ENCODE measurements at places on chromosomes 16 and 17. TPM values are rescaled to one million over a fixed set of nuclear protein-coding genes. Genes with fewer than 3 reads are reported as not detected.

GRCh38 chr16:80968386-80969113 lies 38.1 kb downstream of the CMC2 start:
- peaks cover 3% of the 10 kb centered on the region for H3K36me3 ChIP-seq
- H3K27ac ChIP-seq = peak overlapping the region; percentile 39
- H3K27me3 ChIP-seq = no peaks in the 10 kb centered on the region
- H3K4me1 ChIP-seq = peaks cover 8% of the 10 kb centered on the region

GRCh38 chr17:31696184-31696602 lies 162.9 kb downstream of the COPRS start:
- peaks cover 15% of the 10 kb centered on the region for H3K4me1 ChIP-seq
- H3K27me3 ChIP-seq = no peaks in the 10 kb centered on the region
- peak; percentile 90 for DNase-seq
- peak overlapping the region; percentile 5 for H3K27ac ChIP-seq
- H3K36me3 ChIP-seq = no peaks in the 10 kb centered on the region

- DNase-seq = no peak
- H3K36me3 ChIP-seq = no peaks in the 10 kb centered on the region
- peaks cover 2% of the 10 kb centered on the region for H3K27me3 ChIP-seq
- no peaks in the 10 kb centered on the region for H3K4me1 ChIP-seq
- H3K4me3 ChIP-seq = no peak overlapping the region
- no peak overlapping the region for H3K27ac ChIP-seq
These were observed 15.7 kb downstream of the WNT3 start for GRCh38 chr17:46802800-46803199.

GRCh38 chr17:13636951-13637350 lies 35.2 kb upstream of the HS3ST3A1 start:
- DNase-seq = no peak
- no peak overlapping the region for H3K4me3 ChIP-seq

GRCh38 chr17:62085511-62086408 lies 20.7 kb upstream of the MED13 start:
- peak overlapping the region; percentile 6 for H3K27ac ChIP-seq
- H3K4me3 ChIP-seq = no peak overlapping the region
- no peaks in the 10 kb centered on the region for H3K36me3 ChIP-seq
- peaks cover 8% of the 10 kb centered on the region for H3K4me1 ChIP-seq
- DNase-seq = peak; percentile 90
- H3K27me3 ChIP-seq = no peaks in the 10 kb centered on the region

DNA sequence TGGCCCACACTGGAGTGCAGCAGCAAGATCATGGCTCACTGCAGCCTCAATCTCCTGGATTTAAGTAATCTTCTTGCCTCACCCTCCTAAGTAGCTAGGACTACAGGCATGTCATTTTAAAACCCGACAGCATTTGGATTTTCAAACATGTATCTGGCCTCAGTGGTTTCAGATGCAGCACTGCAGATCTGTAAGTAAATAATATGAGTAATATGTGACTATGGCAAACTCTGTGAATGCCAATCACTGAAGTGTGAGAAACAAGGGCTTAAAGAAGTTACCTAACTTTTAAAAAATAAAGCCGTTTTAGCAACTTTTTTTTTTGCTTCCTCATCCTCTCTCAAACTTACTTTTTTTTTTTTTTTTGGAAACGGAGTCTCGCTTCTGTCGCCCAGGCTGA lies 11.9 kb downstream of the CEP20 start:
- no peak for DNase-seq
- H3K27ac ChIP-seq = no peak overlapping the region
- no peaks in the 10 kb centered on the region for H3K27me3 ChIP-seq

DNA sequence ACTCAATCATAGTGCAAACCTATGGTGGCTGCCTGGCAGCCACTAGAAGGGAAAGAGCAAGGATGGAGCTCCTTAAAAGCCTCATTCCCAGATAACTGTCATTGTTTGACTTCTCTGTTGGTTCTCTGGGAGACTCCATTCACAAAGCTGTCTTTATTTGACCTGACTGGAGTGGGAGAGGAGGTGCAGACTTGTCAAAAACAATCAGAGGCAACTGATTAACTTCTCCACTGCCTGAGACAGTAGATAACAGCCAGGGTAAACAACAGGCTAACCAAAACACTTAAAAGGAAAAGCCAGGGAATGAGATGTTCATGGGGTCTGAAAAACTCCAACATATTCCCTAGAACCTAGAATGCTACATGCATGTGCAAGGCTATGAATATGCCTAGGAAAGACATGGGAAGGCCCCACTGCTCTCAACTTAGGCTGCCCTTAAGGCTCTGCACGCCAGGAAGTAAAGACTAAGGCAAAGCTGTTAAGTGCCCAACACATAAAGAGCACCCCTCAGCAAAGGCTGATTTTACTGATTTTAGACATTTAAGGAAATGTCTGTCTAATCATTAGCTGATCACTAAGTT lies 82.0 kb downstream of the TTC19 start:
- H3K4me1 ChIP-seq = peaks cover 7% of the 10 kb centered on the region
- H3K27me3 ChIP-seq = no peaks in the 10 kb centered on the region
- no peak overlapping the region for H3K4me3 ChIP-seq
- no peak for DNase-seq
- no peak overlapping the region for H3K27ac ChIP-seq

The HCRT gene
- not detected for total RNA-seq

The CES5A gene
- not detected for total RNA-seq

DNA sequence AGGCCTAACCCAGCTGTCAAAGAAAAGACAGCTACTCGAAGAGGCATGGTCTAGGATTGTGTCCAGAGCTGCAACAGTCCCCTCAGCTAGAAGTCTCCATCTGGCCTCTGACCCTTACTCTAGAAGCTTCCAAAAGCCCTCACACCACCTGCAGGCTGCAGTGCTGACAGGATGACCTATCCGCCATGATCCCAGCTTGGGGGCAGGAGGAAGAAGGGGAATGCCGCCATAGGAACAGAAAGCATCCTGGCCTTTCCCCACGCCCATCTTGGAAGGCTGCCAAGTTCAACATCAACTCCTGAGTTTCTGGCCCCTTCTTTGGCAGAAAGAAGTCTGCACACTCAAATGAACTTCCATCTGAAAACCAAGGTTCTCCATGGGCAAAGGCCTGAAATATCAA lies 3.1 kb upstream of the KRT36 start:
- no peak overlapping the region for H3K27ac ChIP-seq
- H3K27me3 ChIP-seq = no peaks in the 10 kb centered on the region
- H3K4me3 ChIP-seq = no peak overlapping the region
- H3K4me1 ChIP-seq = peaks cover 19% of the 10 kb centered on the region
- H3K36me3 ChIP-seq = no peaks in the 10 kb centered on the region

GRCh38 chr17:17784657-17785267 lies 52.0 kb downstream of the SREBF1 start:
- H3K36me3 ChIP-seq = no peaks in the 10 kb centered on the region
- peaks cover 35% of the 10 kb centered on the region for H3K4me1 ChIP-seq
- H3K27me3 ChIP-seq = no peaks in the 10 kb centered on the region

The KRTAP4-6 gene
- total RNA-seq = not detected

DNA sequence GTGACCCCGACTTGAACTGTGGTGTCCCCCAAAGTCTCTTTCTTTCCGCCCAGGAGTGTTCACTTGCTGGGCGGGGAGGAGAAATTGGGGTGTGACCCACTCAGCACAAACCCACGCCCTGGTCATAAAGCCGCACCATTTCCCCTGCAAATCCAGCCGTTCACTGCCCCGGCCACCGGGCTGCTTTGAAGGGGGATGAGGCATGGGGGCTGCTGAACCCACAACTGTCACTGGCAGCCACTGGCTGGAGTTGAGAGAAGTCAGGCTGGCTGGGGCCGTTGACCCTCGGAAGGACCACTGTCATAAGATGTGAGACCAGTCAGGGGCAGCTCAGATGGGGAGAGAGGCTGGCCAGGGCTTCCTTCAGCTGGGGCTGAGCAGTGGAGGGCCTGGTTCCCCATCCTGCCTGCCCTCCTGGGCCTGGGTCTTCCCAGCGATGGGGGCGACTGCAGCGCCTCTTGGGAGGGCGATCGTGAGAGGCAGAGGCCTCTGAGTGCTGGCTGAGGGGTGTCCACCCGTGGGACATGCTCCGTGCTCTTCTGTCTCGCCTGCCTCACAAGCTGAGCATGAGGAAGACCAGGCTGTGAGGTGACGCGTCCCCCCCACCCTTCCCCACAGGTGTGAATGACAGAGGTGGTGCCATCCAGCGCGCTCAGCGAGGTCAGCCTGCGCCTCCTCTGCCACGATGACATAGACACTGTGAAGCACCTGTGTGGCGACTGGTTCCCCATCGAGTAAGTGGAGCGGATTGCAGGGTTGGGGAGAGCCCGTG lies 19.5 kb downstream of the C16orf90 start:
- H3K27me3 ChIP-seq = no peaks in the 10 kb centered on the region
- H3K36me3 ChIP-seq = peaks cover 5% of the 10 kb centered on the region
- DNase-seq = no peak
- no peak overlapping the region for H3K4me3 ChIP-seq
- H3K27ac ChIP-seq = no peak overlapping the region

The PYY gene
- total RNA-seq = not detected

- no peaks in the 10 kb centered on the region for H3K36me3 ChIP-seq
- peak; percentile 14 for DNase-seq
- H3K27me3 ChIP-seq = peaks cover 10% of the 10 kb centered on the region
- H3K4me1 ChIP-seq = peaks cover 26% of the 10 kb centered on the region
These were observed 108.9 kb downstream of the GNAO1 start for GRCh38 chr16:56300242-56300623.

All from astrocyte (in vitro differentiated cells and primary cell).